CMK (cell line): ENCODE measurements at places on chromosomes 6 and 20.

DNA sequence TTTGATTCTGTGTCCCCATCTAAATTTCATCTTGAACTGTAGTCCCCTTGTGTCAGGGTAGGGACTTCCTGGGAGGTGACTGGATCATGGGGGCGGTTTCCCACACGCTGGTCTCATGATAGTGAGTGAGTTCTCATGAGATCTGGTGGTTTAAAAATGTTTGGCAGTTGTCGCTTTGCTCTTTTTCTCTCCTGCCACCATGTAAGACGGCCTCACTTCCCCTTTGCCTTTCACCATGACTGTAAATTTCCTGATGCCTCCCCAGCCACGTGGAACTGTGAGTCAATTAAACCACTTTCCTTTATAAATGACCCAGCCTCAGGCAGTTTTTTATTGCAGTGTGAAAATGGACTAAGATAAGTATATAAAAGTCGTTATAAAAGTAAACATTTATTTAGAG lies 80.5 kb upstream of the SGK1 start:
- DNase-seq, result no peak

GRCh38 chr6:85464722-85465150 lies 14.9 kb downstream of the NT5E start:
- DNase-seq, result no peak

DNA sequence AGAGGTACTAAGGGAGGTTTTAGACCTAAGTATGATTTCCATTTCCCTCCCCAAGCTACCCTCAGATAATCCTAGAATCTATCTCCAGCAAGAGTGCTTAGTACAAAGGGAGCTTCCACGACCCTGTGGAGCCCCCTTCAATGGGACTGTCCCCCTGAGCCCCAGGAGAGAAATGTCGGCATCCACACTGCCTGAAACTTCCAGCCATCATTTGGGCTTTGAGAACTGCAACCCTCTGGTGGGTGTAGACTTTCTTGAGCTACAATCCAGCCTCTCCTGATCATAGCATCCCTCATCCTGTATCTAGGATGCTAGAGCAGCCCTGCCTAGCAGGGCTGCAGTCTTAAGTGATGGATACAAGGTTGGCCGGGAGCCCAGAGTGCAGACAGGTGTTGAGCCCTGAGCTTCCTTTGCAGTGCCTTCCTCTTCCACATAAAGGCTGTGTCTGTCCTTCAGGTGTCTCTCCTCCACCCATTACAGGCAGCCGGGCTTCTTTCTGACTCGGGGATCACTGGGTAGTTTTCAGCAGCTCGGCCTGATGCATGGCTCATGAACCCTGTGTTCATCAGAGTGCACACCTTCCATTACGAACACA lies 424.5 kb downstream of the PREX1 start:
- no peak for DNase-seq

GRCh38 chr20:10513931-10514575 lies 78.9 kb downstream of the SLX4IP start:
- DNase-seq, result no peak

DNA sequence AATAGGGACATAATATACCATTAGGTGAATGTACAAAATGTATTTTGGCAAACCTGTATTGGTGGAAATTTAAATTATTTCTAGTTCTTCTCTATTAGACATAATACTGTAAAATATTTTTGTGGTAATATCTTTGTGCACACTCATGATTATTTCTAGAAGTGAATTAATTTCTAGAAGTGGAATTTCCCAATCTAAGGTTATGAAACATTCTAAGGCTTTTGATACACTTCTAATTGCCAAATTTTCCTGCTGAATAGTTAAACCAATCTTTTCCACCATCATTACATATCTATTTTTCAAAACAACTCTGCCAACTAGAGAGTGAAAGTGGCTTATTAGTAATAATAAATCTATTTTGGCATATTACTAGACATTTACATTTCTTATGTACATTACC lies 1.8 kb upstream of the CCND3 start:
- DNase-seq, result no peak

DNA sequence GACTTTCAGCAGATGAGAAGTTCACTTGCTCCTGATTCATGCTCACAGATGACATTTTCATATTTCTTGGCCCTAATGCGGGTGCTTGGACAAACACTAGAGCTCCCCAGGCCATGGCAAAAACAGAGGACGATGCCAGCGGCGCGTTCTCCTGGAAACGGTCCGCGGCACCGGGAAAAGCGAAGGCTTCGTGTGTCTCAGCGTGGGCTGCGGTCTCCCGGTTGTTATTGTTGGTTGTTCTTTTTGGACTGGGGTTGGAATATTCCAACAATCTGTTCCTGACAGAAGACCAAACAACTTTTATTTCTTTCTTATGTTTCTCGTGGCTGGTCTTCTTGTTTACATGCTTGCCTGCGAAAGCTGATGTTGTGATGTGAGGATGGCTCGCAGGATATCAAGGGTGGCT lies 46.8 kb upstream of the NEDD9 start:
- DNase-seq, result no peak

DNA sequence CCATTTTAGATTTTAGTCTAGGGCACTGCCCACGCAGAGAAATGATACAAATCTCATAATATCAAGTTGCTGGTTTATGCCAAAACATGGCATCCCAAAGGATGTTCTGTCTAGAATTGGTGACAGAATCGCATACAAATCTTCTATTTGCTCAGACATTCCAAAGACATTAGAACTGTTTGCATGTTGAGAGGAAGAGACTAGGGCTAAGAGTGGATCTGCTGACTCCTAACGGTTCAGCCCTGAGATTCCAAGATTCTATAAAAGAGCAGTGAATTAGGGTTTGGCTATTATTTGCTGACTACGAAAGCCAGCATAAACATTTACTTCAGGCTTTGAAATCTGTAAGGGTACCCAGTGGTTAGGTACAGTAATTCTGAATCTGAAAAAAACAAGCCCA lies 3.6 kb downstream of the EPB41L2 start:
- no peak for DNase-seq

DNA sequence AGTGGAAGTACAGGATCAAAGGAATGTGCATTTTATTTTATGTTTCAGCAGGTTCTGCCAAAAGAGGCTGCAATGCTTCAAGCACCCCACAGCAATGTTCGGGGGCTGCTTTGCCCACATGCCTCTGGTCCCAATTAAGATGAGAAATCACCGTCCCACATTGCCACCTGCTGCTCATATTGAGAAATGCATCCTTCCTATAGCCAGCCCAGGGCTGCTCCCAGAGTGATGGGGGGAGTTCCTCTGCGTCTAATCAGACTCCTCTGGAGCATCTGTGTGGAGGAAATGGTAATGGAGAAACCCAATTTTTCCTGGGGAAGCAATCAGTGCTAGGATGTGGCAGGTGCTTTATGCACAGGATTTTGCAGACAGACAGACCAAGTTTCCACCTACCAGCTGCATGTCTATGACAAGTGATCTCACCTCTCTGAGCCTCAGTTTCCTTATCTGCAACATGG lies 33.7 kb downstream of the PTGIS start:
- DNase-seq, result peak; percentile 26
